ENCODE measurements at places on chromosomes 3 and 15.

DNA sequence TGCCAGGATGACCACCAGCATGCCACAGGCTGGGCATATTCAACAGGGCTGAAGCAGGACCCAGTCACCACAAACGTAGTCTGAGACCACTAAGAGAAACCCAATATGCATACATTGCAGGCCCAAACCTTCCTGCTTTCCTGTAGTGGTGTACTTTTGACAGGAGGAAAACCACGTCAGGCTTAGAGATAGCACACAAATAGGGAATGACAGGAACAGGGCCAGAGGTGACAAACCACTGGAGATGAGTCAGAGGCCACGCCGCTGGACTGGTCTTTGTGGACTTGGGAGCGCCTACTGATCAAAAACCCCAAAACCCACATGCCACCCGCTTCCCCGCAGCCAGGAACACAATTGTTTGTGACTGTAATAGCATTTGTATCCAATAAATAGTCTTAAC lies 3.6 kb upstream of the EFCAB12 start:
- DNase-seq = no peak

- DNase-seq = no peak
Observed at GRCh38 chr15:44550256-44550655, 13.3 kb downstream of the EIF3J start.

- DNase-seq = no peak
Observed at GRCh38 chr15:83129791-83130190, 22.3 kb downstream of the TM6SF1 start.

- no peak for DNase-seq
Observed at GRCh38 chr15:68080334-68080733, 26.2 kb downstream of the PIAS1 start.

DNA sequence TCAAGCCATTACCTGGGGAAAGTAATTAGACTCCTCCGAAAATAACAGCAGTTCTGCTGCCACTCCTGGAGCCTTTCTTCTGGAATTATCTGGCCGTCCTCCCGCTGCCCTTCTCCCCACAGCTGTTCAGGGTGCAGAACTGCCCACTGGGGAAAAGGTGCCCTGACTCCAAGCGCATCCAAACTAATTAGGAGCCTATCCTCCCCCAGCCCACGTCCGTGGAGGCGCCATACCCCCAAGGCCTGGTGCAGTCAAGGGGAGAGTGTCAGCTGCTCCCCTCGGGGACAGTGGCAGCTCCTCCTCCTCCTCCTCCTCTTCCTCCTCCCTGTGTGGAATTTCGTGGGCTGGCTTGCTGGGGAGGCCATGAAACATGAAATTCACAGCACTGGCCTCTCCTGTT lies 177.2 kb downstream of the XXYLT1 start:
- no peak for DNase-seq

DNA sequence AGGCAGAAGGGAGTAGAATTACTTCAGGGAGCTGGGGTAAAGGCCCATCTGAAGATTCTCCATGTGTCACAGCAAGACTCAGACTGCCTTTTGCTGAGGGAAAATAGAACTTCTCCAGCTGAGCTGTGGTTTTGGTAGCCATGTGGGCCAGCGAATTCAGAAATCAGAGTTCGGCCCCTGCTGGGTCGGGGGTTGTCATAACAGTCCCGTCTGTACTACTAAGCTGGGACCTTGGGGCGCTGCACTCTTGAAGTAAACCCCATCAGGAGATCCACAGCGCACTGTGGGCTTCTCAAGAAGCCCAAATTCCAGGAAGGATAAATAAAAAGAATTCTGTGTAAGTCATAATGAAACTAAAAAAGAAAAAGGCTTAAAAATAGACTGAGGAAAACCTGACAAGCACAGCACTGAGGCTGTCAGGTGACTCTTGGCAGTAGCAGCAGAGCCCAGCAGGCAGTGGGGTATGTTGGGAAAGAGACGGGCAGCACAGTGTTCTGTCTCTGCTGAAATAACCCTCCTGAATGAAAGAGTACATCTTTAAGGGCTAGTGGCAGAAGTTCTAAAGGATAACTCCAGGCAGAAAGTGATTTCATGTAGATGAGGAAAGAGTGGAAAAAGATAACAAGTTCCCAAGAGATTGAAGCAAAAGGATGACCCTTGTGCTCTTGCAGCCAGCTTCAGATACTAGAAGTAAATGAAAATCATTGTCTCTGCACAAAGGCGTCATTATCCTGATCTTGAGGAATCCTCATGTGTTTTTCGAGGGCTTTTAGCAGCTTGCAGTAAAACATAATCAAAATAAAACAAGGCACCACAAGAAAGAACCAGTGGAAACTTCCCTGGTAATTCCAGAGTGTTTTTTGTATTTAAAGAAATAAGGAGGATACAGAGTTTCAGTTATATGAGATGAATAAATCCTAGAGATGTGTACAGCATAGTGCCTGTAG lies 74.5 kb downstream of the RAB7A start:
- no peak for DNase-seq

DNA sequence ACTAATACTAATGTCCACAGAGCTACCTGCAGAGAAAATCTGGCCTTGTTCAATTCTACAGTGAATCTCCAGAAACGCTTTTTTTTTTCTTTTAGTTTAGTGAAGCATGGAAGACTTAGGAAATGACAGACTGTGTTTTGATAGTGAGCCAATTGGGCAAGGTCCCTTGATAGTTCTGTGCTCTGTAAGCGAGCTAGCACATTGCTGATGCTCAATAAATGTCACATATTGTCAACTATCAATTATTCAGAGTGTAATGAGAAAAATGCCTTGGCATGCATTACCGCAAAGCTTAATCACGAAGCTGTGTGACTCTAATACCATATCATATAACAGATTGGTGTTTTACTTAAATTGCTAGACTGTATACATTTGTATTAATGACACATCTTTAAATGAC lies 5.2 kb upstream of the C3orf85 start:
- DNase-seq = no peak

GRCh38 chr15:74655424-74655823 lies 39.8 kb downstream of the CLK3 start:
- peak; percentile 59 for DNase-seq

DNA sequence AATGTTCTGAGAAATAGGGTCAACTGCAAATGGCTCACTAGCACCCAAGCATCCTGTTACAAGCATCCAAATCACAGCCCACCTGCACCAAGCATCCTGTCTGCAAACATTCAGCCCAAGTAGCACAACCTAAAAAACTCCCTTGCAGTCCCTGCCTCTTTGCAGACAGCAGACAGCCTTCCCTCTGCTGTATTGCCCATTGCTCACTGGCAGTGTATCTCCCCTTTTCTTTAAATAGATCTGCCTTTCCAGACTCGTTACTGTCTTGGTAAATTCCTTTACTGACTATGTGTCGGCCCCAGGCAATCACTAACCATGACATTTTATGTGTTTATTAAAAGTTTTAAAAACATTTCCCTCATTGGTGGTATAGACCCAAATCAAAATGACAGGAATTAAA lies 155.4 kb downstream of the ADAMTSL3 start:
- DNase-seq = no peak

- no peak for DNase-seq
Observed at GRCh38 chr3:169475978-169476698, 187.4 kb downstream of the MECOM start.

GRCh38 chr15:45391746-45392583 lies 13.6 kb upstream of the GATM start:
- no peak for DNase-seq

DNA sequence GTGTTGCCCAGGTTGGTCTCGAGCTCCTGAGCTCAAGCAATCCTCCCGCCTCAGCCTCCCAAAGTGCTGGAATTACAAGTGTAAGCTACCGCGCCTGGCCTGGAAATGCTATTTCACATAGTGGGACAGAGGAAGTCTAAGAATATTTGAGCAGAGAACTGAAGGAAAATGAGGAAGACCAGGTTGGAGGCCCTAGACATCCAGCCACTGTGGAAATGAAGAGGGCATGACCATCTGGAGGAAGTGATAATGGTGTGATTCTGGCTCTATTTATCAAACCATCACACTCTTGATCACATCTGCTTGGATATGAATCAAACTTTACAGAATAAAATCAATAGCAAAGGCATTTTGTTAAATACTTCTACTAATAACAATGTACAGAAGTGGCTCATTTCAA lies 65.9 kb upstream of the ARHGEF3 start:
- DNase-seq = no peak

DNA sequence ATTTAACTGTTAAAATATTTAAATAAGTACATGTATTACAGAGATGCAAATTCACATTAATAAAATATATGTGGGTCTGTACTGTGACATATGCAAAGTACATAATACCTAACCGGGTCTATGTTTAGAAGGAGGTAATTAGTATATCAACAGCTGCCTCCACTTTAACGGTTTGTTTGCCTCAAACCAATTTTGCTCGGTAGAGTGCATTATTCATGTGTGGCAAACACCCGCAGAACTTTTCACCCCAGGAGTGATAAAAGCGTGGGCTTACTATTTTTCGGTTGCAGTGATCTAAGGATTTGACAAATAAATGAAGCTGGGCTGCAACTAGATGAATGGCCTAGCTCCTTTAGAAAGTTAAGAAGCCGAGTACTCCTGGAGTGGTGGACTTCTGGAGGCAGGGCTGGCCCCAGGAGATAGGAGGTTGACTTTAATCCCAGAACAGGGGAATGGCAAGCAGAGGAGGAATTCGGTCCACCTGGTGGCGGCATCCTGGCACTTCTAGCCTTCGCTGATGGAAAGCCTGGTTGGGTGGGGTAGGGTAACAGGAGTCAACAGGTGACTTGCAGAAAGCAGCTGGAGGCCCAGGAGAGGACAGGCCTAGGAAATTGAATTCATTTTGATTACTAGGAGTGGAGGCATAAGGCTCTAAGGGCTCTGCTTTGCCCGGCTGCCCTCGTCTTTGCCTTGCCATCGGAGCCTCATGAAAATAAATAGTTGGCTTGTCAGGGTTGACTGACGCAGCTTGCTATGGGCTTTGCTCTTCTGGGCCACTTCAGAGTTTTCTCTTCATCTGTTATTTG lies 2.4 kb downstream of the SLCO3A1 start:
- peak; percentile 24 for DNase-seq

- no peak for DNase-seq
Observed at GRCh38 chr15:75446151-75446550, 5.3 kb downstream of the SIN3A start.

DNA sequence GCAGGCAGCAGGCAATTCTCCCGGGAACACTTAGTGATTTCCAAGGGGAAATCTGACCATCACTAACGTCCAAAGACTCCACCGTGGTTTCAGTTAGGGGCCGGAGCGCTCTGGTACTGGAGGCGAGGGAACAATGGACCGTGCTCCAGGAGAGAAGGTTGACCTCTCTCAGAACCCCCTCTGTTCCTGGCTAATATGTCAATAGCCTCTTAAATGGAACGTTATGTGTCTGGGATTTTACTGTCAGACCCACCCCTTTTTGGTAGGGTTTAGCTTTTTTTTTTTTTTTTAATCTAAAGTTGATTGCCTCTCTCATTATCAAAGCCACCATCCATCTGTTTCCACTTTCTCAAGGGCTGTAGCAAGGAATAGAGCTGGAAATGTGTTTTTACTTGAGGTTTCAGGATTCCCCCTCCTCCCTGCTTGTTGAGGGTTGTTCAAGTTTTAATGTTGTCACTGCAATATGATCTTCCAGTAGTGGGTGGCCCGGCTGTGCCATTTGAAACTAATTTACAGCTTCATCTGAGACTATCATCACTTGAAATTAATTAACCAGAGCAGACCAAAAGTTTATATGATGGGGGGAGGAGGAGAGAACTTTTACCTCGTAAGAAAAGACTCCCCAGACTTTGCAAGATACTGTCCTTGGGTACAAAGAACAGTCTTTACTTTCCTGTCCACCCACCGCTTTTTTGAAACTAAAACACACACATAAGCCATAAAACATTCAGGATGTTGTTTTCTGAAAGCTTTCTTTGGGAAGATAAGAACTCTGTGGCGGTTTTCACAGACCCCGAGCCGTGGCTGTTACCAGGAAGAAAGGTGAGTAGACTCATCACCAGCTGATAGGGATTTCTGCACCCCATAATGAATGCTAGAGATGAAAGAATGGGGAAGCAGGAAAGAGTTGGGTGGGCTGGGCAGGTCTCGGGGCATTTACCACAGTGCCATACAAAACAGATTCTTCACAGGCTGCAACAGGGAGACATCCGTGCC lies 187.8 kb downstream of the UACA start:
- no peak for DNase-seq

DNA sequence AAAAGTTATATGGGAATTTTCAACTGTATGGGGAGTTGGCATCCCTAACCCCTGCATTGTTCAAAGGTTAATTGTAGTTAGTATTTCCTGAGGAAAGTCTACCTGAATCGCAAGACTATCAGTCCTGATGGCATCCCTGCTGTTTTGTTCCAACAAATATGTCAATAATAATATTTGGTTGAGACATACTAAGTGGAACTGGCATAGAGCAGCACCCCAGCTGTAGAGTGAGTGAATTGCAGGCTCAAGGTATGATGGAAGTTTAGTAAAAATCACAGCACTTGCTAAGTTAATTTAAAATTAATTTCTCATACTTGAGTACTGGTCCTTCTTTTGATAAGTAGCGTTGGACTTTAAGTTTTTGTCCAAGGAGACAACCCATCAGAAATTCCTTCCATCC lies 18.0 kb upstream of the COMMD2 start:
- DNase-seq = no peak

- DNase-seq = no peak
Observed at GRCh38 chr3:31502803-31503221, 29.9 kb upstream of the STT3B start.

GRCh38 chr3:142315083-142315482 lies 89.7 kb upstream of the GK5 start:
- peak; percentile 80 for DNase-seq

GRCh38 chr15:83685916-83686332 lies 32.0 kb downstream of the ADAMTSL3 start:
- DNase-seq = no peak

- DNase-seq = no peak
Observed at GRCh38 chr3:137820366-137820765, 56.3 kb downstream of the SOX14 start.

DNA sequence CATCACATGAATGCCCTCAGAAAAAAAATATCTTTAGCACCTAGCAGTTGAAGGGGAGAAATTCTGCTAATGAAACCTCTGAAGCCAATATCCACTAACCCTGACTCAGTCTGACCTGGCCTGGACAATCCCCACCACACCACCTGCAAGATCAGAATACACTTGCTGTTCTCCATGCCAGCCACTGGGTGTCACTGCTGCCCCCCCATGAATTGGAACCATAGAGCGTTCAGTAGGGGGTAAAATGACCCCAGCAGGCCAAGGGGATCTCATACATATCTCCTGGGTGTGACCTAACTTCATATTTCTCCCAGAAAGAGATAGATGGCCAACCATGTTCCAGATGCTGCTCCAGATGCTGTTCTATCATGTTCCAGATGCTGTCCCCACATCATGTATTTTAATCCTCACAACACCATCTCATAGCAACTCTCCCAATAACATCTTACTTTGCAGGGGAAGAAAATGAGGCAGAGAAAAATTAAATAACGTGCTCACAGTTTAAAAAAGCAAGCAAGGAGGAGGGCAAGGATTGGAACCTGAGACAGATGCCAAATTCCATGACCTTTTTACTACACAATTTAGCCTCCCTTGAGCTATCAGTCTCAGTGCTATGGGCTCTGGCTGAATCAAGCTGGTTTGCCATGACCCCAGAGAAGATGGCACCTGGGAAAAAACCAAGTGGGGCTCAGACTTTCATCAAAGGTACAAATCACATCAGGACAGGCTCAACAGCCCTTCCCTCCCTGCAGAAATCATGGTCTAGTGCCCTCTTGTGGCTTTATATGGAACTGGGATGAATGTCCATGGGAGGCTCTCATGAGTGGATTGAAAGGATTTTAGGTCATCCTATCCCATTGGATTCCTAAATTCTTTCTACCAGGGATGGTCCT lies 12.4 kb downstream of the NTRK3 start:
- peak; percentile 12 for DNase-seq

All from MG63 (cell line).